Left ventricle myocardium inferior (tissue), 1 donor: ENCODE measurements at places on chromosomes 5 and 9. TPM values are rescaled to one million over a fixed set of nuclear protein-coding genes. Genes with fewer than 3 reads are reported as not detected.

Gene TRIM14
- 4.1 TPM for total RNA-seq

Gene REEP5
- 137 TPM for total RNA-seq

Gene RICTOR
- total RNA-seq = 35.0 TPM

Gene ZNG1C
- 11.9 TPM for total RNA-seq

Gene PTGS1
- total RNA-seq = 6.7 TPM

Gene PTGES
- 1.9 TPM for total RNA-seq

Gene PTPRD
- total RNA-seq = 15.6 TPM

Gene CACFD1
- 11.5 TPM for total RNA-seq

Gene APBA1
- 3.0 TPM for total RNA-seq

Gene ANKRD31
- 0.11 TPM for total RNA-seq

Gene CCNI2
- 0.08 TPM for total RNA-seq
